ENCODE measurements at places on chromosomes 4 and X. TPM values are rescaled to one million over a fixed set of nuclear protein-coding genes. Genes with fewer than 3 reads are reported as not detected.

- no peak overlapping the region for H3K4me3 ChIP-seq
- H3K27me3 ChIP-seq, result no peaks in the 10 kb centered on the region
- H3K4me1 ChIP-seq, result no peaks in the 10 kb centered on the region
- no peak overlapping the region for H3K27ac ChIP-seq
- no peaks in the 10 kb centered on the region for H3K36me3 ChIP-seq
- DNase-seq, result no peak
These were observed 177.7 kb downstream of the RBM46 start for GRCh38 chr4:154958621-154959358.

DNA sequence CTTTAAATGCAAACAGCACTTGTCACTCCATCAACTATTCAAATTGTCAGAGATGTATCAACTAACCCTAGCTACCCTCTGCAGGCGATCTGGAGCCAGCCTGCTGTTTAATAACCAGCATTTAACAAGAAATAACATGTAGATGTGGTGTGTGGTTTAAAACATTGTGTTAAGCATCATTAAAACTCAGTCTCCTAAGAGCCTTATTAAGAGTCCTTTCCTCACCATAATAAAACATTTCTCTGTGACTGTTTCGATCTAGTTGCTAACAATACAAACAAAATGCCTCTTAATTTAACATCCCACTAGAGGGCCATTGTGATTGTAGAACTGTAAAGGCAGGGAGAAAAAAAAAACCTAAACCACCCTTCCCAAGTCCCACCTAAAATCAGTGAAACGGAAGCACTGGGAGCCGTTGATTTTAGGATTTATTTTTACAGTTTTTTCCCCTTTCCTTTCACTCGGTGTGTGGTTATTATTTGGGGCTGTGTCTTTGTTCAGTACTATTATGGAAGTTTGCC is 708.6 kb downstream of the C4orf33 start:
- no peak overlapping the region for H3K4me3 ChIP-seq
- no peaks in the 10 kb centered on the region for H3K4me1 ChIP-seq
- no peaks in the 10 kb centered on the region for H3K36me3 ChIP-seq
- no peak overlapping the region for H3K27ac ChIP-seq
- H3K27me3 ChIP-seq, result no peaks in the 10 kb centered on the region

DNA sequence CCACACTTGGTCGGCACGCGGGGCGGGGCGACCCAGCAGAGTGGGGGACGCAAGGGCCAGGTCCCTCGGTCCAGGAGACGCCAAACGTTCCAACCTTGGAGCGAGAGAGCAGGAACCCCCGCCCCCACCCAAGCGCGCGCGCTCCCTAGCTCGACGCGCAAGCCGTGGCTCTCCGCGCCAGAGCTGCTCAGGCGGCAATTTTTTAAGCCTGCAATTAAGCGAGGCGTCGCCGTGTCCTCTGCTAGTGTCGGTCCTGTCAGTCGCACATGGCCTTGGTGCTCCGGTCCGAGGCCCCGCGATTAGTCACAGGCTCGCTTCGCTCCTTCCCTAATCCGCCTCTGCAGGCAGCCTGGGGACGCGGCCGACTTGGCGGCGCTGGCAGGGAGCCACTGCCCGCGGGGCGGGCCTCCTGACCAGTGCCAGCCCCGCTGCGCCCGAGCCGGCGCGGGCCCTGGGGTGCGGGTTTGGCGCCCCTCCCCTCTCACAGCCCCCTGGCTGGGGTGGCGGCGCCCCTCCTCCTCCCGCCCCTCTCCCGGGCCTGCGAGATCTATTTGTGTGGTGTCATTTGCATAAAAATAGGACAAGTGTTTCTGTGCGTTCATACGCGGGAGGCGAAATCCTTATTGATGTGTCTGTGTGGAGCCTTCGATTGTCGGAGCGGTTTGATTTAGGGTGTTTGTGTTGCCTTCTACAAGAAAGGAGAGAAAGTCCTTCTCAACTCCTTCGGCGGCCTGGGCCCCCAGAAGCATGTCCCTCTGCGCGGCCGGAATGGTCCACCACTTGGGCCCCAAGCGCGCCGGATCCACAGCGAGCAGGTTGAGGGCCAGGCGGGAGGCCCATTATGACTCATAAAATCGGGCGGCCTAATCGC is 9.8 kb upstream of the BCOR start:
- DNase-seq, result peak; percentile 91
- no peaks in the 10 kb centered on the region for H3K36me3 ChIP-seq
- H3K4me3 ChIP-seq, result peak overlapping the region; percentile 67
- H3K27me3 ChIP-seq, result peaks cover 37% of the 10 kb centered on the region

GRCh38 chr4:126404549-126404948 is 1089.8 kb downstream of the FAT4 start:
- no peaks in the 10 kb centered on the region for H3K36me3 ChIP-seq
- H3K4me1 ChIP-seq, result no peaks in the 10 kb centered on the region
- H3K27ac ChIP-seq, result no peak overlapping the region
- H3K4me3 ChIP-seq, result no peak overlapping the region
- peak; percentile 5 for DNase-seq

- H3K4me3 ChIP-seq, result no peak overlapping the region
- no peak for DNase-seq
- H3K4me1 ChIP-seq, result no peaks in the 10 kb centered on the region
- H3K36me3 ChIP-seq, result no peaks in the 10 kb centered on the region
- H3K27me3 ChIP-seq, result no peaks in the 10 kb centered on the region
These were observed 22.0 kb upstream of the SPINK2 start for GRCh38 chr4:56843421-56843899.

DNA sequence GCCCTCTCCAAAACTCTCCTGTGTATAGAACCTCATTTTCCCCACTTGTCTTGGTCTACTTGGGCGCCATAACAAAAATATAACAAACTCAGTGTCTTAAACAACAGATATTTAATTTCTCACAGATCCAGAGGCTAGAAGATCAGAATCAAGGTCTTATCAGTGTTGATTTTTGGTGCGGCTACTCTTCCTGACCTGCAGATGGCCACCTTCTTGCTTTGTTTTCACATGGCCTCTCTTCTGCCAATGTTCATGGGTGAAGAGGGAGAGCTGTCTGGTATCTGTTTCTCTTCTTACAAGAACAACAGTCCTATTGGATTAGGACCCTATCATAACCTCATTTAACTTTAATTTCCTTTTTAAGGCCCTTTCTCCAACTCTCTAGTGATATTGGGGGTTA is 177.3 kb downstream of the PABPC4L start:
- H3K27me3 ChIP-seq, result no peaks in the 10 kb centered on the region
- H3K27ac ChIP-seq, result no peak overlapping the region
- DNase-seq, result no peak

DNA sequence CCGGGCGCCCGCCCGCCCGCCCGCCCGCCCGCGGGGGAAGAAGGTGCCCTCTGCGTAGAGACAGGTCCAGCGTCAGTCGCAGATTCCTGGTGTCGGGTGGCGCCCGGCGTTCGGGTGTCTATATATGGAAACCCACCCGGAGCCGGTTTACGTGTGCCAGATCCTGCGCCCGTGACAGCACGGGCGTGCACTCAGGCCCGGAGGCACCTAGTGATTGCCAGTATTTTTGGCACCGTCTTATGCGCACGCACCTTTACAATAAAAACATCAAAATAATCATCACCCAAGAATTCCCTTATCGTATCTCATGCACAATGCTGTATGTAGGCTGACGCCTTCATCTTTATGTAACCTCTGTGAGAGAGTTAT is 519 bp downstream of the SLC25A4 start:
- peak overlapping the region; percentile 21 for H3K27ac ChIP-seq
- H3K27me3 ChIP-seq, result no peaks in the 10 kb centered on the region
- peaks cover 27% of the 10 kb centered on the region for H3K4me1 ChIP-seq
- DNase-seq, result peak; percentile 82

Gene SPIN3
- 10.9 TPM for total RNA-seq

Gene LRPAP1
- 82.9 TPM for total RNA-seq

Gene VCX3A
- not detected for total RNA-seq

Gene SYTL5
- under 0.01 TPM for total RNA-seq

Gene GATB
- total RNA-seq, result 14.7 TPM

Gene TACR3
- not detected for total RNA-seq

Gene HS3ST1
- under 0.01 TPM for total RNA-seq
